ENCODE measurements at places on chromosomes 4 and X.
A peak's percentile ranks its signal among the peaks of the same experiment; 100 is the strongest.

- DNase-seq: no peak
These were observed 187.2 kb downstream of the FBXW7 start for GRCh38 chr4:152348670-152349069.

DNA sequence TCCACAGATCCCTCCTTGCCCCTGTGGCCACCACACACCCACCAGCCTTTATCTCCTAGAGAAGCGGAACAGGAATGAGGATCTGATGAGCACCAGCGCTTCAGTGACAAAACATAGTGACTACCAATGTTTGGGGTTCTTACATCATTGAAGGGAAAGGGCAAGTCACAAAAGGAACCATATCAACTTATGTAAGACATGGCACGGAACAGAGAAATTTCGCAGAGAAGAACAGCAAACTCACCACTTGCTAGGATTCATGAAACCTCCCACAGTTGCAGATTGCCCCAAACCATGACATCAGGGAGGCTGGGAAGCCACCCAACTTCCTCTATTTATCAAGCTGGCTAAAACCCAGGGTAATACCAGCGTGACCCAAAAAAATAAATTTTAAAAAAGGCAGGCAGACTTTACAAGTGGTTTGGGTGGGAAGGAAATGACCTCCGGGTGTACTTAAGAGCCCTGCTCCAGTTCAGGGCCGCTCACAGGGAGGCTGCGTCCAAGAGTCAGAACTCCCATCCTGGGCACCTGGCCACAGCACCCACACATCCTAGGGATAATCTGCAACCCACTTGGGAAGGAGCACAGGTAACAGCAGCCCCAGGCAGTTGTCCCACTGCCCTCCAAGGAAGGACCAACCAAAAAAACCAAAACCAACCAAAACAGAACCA, 36.0 kb downstream of the ADGRG2 start:
- peak; percentile 81 for DNase-seq

- DNase-seq: no peak
These were observed 1.8 kb upstream of the FAM50A start for GRCh38 chrX:154441984-154442707.

- no peak for DNase-seq
These were observed 1470.8 kb upstream of the ADGRL3 start for GRCh38 chr4:59729321-59729720.

DNA sequence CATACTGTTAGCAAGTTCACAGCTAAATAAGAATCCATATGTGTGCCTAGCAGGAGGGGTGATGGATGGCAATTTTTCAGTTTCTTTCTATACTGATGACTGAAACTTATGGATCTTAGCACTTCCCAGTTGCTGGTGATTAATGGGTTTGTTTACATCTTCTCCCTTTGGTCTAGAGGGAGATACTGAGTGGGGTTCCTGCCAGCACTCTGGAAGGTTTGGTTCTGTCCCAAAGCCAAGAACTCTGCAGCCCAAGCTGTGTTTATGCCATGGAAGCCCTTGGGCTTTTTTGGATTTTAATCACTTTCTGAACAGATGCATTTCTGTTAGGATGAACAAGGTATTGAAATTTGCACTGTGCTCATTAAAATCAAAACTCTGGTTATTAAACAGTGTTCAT, 43.5 kb downstream of the DDIT4L start:
- DNase-seq: no peak

GRCh38 chr4:792626-793092, 33.3 kb downstream of the CPLX1 start:
- DNase-seq: no peak

DNA sequence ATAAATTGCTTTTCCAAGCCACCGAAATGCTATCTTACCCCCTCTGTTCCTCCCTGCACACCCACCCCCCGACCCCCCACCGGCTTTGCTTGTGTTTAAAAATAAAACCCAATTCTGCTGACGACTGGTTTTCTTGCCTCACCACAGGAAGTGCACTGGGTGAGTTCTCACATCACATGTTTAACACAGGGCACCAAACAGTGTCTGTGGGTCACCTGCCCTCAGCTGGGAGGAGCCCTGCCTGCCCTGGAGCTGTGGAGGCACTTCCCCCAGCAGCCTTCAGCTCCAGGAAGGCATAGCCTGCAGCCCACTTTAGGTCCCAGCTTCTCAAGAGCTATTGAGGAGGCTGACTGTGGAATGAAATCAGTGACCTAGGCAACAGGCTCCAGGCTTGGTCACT, 8.8 kb downstream of the TMEM255A start:
- DNase-seq: peak; percentile 25

GRCh38 chr4:74055096-74055495, 16.6 kb upstream of the CXCL3 start:
- no peak for DNase-seq

- DNase-seq: no peak
These were observed 511.3 kb upstream of the PCDH7 start for GRCh38 chr4:30208731-30209435.

- DNase-seq: no peak
These were observed 7.3 kb upstream of the RNF150 start for GRCh38 chr4:141140391-141141200.

DNA sequence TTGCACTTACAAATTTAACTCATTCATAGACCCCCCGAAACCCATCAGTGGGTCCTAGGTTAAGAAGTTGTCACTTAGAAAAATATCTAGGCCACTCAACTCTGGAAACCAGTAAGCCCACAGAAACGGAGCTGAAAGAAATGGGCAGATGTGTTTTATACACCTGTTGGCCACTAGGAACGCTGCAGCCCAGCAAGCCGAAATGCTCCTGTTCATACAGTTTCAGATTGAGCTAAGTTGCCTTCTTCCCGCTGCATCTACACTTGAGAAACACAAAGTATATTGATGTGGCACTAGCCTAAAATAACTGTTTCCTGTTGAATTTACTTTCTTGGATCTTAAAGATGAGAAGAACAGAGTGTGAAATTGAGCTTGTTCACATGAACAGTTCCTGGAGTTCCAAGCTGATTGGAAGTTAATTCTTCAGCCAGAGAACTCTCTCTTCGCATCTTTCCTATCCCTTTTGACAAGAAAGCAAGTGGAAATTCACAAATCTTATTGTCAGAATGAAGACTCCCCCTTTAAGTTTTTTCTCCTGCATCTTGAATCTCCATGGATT, 174.1 kb downstream of the RBMX2 start:
- DNase-seq: no peak

- DNase-seq: peak; percentile 17
These were observed 1.1 kb upstream of the PPP3CA start for GRCh38 chr4:101348367-101348827.

- no peak for DNase-seq
These were observed 150.6 kb downstream of the RASL11B start for GRCh38 chr4:53012738-53013137.

DNA sequence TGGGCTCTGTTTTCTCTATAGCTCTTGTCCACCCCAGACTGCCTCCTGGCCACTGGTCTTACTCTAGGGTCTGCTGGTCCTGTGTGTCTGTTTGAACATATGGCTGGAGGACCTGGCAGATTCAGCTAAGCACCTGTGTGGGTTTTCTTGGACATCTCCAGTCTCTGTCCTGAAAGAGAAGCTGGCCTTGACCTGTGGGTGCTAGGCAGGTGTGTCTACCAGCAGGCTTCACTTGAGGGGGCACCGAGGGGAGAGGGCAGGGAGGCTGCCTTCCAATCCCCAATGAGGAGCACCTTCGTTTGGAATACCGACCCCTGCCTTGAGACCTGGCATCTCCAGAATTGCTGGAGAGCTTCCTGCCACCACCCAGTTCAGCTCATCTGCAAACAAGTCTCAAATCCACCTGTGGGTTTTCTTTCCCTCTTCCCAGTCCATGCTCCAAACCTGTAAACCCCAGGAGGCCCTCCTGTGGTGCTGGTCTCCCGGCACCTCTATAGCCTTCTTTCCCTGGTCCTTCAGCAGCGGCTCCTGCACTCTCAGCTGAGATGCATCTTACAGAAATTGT, 45.2 kb downstream of the HTRA3 start:
- no peak for DNase-seq

- DNase-seq: no peak
These were observed 224.0 kb upstream of the TENM3 start for GRCh38 chr4:182019148-182019652.

- DNase-seq: no peak
These were observed 45.4 kb downstream of the UGT2A3 start for GRCh38 chr4:68905939-68906779.

DNA sequence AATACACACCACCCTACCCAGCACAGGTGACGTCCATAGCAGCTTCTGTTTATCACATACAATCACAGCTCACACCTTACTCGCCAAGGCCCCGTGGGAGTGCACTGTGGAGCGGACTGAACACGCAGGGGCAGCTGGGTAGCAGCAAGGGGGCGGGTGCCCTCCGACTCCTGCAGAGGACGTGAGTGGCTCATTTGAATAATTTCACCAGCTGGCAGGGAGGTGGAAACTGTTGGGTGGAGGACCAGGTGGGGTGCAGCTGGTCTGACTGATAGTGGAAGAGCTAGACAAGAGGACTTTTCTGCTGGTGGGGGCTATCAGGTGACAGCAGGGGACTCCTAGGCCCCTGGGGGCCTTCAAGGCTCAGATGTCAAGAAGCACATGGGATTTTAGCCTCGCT, 16.3 kb downstream of the MAN2B2 start:
- no peak for DNase-seq

- no peak for DNase-seq
These were observed 7.9 kb upstream of the CBR4 start for GRCh38 chr4:169017971-169018370.

GRCh38 chrX:128728943-128729342, 676.7 kb upstream of the ACTRT1 start:
- DNase-seq: no peak

DNA sequence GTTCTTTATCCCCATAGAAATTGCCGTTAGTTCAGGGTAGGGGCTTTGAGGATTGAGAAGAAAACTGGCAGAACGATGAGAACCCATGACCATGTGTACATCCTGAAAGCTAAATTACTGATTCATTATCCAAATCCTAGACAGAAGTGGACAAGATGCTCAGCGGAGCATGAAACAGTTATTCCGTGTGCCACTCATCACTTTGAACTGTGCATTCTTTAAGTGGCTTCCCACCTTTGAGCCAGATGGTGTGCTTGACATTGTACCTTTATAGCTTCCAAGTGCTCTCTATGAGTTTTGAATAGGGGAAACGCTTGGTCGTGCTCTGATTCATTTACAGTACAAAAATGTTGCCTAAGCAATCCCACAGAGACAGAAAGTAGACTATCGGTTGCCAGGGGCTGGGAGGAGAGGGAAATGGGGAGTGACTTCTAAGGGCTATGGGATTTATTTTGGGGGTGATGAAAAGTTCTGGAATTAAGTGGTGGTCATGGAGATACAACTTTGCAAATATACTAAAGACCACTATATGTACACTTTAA, 100.0 kb downstream of the DOCK11 start:
- no peak for DNase-seq

DNA sequence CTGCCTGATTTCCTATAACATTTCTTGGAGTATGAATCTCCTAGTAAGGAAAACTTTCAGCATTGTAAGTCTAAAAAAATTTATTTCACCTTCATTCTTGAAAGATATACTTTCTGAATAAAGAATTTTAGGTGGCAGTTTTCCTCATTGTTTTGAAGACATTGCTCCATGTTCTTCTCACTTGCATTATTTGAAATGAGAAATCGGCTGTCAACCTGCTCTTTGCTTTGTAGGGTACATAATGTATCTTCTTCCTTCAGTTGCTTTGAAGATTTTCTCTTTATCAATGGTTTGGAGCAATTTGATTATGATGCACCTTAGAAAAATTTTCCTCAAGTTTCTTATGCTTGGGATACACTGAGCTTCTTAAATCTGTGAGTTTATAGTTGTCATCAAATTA, 120.3 kb downstream of the EVC2 start:
- DNase-seq: no peak

GRCh38 chr4:2995546-2996265, 32.3 kb downstream of the GRK4 start:
- no peak for DNase-seq

GRCh38 chr4:160423879-160424451, 1321.1 kb downstream of the RAPGEF2 start:
- DNase-seq: no peak

- DNase-seq: no peak
These were observed 7.0 kb downstream of the RPL36A start for GRCh38 chrX:101397779-101398178.

- DNase-seq: peak; percentile 9
These were observed 50.2 kb upstream of the CXCL8 start for GRCh38 chr4:73690051-73690738.

- no peak for DNase-seq
These were observed 13.0 kb downstream of the AMMECR1 start for GRCh38 chrX:110304884-110305283.

DNA sequence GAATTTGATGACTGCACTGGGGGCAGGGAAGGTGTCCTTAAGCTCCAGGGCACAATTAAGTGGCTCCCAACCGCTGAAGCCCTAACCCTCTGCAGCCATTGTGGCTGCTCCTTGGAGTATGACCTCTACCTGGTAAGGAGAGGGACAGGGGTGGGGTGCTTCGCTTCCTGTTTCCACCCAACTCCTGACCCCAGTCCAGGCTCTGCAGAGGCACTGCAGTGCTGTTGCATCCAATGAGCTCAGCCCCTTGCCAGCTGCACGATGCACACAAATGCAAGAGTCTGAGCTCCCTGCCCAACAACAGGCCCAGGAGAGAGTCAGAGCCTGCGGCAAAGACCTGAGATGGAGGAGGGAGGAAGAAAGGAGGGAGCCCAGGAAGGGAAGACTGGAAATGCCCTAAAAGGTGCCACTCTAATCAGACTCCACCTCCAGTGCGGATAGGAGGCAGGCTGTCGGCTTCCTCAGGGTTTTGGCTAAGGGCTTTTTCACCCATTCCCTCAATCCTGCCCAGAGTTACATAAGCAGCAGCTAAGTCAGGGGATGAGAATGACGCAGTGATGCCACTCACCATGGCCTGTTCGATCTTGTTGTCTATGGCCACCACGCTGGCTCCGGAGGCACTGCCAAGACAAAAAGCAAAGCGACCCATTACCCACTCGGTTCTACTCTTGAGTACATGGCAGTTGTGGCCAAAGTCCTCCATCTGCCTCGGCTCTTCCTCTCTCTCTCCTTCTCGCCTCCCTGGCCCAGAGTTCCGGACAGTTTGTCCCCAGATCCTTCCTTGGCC, 60.1 kb downstream of the TSC22D3 start:
- no peak for DNase-seq

DNA sequence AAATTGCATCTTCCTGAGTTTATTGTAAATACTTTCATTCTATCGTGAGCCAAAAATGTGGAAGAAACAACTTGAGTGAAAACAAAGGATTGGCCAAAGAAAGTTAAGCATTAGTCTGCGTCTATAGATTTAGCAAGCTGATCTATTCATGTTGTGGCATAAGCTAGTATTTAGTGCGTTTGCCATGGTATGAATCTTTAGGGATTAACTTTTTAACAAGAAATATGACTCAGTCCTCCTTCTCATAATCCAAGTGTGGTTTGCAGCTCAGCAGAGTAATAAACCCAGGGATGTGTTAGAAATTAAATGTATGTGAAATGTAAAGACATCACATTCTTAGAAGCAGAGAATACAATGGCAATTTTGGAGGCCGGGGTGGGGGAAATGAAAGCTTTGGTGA, 1110.9 kb downstream of the NLGN4X start:
- no peak for DNase-seq

Measured in CD14-positive monocyte (primary cell).